ENCODE measurements at places on chromosomes 2 and 18.

DNA sequence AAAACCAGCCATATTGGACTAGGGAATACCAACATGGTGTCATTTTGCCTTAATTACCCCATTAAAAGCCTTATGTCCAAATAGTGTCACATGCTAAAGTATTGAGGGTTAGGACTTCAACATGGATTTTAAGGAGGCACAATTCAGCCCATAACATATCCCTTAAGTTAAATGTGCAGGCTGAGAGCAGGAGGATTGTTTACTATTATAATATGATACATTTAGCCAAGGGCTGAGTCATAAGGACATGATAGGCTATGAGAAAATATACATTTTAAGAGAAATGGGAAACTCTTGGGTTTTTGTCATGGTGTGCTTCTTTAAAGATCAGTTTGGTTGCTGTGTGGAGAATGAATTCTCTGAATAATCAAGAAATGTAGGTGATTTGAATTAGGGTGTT, 136.8 kb downstream of the RDH14 start:
- no peak for DNase-seq

- DNase-seq, result no peak
Measured at GRCh38 chr2:236781933-236782816, 212.6 kb downstream of the ACKR3 start.

GRCh38 chr18:7094427-7094826, 23.2 kb downstream of the LAMA1 start:
- no peak for DNase-seq

- peak; percentile 95 for DNase-seq
Measured at GRCh38 chr2:31446848-31447247, 32.3 kb upstream of the XDH start.

DNA sequence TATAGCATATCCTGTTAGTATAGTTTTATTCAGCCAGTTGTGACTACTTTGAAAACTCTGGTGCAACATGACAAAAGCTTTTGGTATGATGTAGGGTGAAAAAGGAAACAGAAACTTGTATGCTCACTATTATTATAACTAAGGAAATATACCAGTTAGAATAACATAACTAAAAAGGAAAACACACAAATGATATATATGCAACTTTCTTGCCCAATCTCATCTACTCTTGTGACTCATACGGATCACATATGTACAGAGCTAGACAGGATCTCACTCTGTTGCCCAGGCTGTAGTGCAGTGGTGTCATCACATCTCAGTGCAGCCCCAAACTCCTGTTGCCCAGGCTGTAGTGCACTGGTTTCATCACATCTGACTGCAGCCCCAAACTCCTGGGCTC, 12.4 kb upstream of the TLK1 start:
- peak; percentile 41 for DNase-seq

- DNase-seq, result peak; percentile 83
Measured at GRCh38 chr2:191318037-191318728, 73.0 kb downstream of the MYO1B start.

- no peak for DNase-seq
Measured at GRCh38 chr2:105834931-105835330, 90.2 kb downstream of the NCK2 start.

DNA sequence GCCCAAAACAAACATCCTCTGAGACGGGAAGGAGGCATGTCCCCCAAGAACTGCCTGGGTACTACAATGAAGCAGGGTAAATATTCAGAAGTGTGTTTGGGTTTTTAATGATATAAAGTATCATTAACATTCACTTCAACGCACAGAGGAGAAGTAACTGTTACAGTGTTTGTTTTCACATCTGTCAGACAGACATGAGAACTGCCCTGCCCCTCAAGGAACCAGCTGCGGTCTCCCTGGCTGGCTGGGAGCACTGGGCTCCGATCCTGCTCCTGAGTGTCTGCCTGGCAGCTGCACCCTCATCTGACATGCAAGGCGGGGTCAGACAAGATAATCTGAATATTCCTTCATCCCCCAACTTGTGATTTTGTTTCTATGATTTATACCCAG, 75.6 kb downstream of the MBP start:
- DNase-seq, result no peak

DNA sequence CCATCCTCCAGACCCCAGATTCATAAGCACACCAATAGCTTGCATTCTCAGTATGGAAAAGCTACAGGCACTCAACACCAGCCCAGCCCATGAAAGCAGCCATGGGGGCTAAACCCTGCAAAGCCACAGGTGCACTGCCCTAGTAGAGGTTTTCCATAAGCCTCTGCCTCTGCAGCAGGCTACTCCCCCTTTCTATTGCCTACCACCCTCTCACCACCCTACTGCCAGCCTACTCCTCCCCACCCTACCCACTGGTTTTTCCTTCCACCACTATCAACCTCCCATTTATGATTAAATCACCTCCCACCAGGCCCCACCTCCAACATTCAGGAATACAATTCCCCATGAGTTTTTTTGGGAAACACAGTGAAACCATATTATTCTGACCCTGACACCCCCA, 96.4 kb upstream of the TEKT4 start:
- DNase-seq, result no peak

DNA sequence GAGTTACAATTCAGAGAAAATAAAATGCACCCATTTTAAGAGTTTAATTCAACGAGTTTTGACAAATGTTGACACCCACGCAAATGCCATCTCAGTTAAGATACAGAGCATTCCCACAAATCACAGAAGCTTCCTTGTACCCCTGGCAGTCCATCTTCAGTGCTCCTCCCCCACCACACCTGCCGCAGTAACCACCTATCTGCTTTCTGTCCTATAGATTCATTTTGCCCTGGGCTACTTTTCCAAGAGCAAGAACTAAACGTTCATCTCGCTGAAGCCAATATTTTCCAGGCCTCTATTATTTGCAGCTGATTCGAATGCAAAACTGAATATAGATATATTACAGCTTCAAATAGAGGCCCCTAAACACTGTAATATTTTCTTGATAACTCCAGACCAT, 13.4 kb upstream of the HPCAL1 start:
- DNase-seq, result no peak

DNA sequence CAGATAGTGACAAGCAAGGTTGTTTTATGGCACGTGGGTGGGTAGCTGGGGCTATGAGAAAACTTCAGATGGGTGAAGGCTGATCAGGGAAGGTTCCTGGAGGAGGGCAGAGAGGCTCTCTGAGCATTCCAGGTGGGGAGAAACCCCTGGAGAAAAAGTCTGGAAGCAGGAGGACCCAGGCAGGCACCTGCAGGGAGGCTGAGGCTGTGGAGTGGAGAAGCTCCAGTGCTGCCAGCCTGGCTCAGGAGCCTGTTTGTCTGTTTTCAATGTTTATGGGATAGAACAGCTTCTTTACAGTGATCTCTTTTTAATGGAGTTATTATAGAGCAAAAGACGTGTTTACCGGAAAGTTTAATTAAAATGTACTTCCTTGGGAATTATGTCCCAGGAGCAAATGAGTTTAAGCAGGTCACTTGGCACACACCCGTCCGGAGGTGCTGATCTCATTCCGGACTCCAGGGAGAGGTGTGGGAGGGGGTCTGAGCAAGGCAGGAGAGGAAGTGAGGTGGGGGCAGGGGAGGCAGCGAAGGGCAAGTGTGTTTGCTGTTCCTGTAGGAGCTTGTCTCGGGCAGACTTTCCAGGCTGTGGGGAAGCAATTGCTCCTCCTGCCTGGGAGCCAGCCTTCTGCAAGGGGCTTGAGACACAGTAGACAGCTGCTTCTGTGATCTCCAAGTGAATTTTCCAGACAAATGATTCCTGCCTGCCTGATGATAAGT, 239.5 kb downstream of the MYCN start:
- no peak for DNase-seq

- DNase-seq, result no peak
Measured at GRCh38 chr2:221731432-221732145, 159.5 kb upstream of the EPHA4 start.

GRCh38 chr2:168348076-168348475, 100.7 kb upstream of the STK39 start:
- peak; percentile 42 for DNase-seq

DNA sequence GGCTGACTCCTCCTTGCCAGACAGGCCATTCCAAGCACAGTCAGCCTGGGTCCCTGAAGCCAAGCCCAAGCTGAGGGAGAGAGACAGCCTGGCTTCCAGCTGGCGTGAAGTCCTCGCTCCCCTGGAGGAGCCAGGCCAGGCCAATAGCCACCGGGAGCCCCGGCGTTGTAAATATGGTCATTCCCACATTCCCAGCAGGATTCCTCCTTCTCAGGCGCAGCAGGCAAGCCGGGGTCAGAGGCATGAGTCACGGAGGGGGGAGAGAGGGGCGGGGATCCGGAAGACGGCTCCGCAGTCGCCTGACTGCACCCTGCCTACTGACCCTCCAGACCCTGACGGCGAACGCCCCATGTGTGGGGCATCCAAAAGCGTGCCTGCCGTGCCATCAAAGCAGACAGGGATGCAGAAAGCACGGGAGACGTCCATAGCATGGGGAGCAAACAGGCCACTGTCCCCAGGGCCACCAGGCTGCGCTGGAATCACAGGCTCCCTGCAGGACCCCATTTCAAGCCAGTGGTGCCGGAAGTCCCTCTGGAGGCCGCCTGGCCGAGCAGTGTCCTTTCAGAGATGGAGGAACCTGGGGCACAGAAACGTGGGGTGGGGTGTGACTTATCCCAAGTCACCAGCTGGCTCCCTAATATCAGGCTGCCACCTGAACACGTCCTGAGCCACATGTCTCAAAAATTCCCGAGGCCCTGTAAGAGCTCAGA, 48.2 kb downstream of the TWIST2 start:
- DNase-seq, result peak; percentile 99

- DNase-seq, result peak; percentile 32
Measured at GRCh38 chr2:10432311-10433181, 15.6 kb downstream of the ODC1 start.

DNA sequence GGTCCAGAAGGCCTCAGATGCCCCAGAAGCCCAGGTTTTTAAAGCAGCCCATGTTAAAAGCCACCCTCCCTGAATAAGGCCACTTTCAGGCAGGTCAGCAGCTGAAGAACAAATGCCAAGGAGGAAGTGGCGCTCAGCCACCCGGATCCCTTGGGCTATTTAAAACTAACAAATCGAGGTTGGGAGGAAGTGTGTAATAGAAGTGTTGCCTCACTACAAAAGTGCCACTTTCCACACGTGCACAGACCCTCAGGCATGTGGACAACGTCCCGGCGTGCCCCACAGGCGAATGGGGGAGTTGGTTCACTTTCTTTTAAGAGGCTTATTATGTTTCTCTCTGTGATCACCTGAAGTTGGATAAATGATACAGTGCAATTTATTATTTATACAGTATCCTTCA, 173.8 kb upstream of the SALL3 start:
- DNase-seq, result no peak

DNA sequence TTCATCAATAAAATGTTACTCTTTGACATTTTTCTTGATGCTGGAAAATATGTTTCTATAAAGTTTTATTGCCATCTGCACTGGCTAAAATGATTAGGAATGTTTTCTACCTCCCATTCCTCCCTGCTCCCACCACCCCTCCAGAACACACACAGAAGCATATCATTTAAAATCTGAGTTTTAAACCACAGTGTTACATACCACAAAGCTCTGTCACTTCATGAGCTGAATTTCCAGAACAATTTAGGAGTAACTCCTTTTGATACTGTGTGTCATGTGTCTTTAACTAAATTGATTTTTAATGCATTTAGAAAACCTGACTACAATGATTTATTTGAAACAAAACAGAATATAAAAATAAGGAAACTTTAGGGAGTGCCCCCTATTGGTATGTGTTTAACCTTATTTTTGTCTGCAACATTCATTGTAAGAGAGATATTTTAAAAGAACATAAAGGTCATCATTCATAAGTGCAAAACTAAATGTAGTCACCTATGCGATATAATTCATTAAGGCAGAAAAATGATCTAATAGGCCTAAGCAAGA, 52.0 kb downstream of the FEZ2 start:
- DNase-seq, result peak; percentile 68

GRCh38 chr18:48133671-48134251, 203.3 kb upstream of the SMAD2 start:
- no peak for DNase-seq

- DNase-seq, result no peak
Measured at GRCh38 chr18:34965108-34965507, 76.1 kb upstream of the MAPRE2 start.

GRCh38 chr2:65514555-65515195, 82.3 kb upstream of the SPRED2 start:
- DNase-seq, result peak; percentile 61

GRCh38 chr18:31490387-31490786, 7.6 kb upstream of the DSG2 start:
- DNase-seq, result no peak

DNA sequence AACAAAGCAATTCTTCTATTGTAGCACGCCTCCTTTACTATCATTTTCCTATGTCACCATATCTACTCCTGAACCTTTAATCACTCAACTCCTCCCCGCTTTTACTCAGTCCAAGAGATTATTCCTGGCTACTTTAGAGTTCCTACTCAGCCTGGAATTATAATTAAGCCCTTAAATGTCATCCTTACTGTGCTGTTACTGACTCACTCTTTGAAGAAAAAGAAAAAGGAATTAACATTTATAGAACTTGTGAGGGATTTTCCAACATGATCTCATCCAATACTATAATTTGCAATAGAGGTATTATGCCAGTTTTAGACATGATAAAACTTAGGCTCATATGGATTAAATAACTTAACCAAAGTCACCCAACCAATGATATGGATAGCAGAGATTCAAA, 61.7 kb downstream of the CCDC88A start:
- peak; percentile 57 for DNase-seq

GRCh38 chr2:218387369-218388194, 5.5 kb downstream of the SLC11A1 start:
- peak; percentile 65 for DNase-seq

DNA sequence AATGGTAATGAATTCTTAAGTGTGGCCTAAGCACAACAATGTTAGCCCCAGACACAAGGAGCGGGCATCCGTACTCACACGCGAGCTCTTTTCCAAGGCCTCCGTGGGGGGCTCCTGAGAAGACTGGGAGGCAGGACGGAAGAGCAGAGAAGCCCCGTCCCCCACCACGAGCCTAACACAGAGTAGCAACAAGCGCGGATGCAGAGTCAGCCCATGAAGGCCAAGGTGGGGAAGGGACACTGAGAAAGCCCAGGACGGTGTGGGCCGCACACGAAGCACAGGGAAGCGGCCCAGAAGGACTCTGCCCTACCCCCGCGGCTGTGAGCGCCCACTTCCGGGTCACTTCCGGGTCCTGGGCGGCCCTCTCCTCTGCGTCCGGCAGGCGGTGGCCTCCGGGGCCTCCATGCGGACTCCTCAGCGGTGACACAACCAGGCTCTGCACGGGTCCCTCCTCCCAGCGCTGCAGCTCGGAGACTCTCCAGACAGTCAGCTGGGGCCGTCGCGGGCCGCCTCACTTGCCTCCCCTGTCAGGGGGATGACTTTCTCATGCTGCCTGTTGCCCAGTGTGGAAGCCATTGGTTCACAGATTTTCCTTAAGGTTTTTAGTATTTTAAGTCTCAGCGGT, 151.5 kb downstream of the MTCL1 start:
- no peak for DNase-seq

- no peak for DNase-seq
Measured at GRCh38 chr2:19352946-19353720, 5.3 kb downstream of the OSR1 start.

- peak; percentile 55 for DNase-seq
Measured at GRCh38 chr2:239881561-239882320, 143.4 kb downstream of the NDUFA10 start.

GRCh38 chr2:98013407-98014042, 17.8 kb upstream of the TMEM131 start:
- DNase-seq, result no peak

- DNase-seq, result no peak
Measured at GRCh38 chr2:218761795-218762194, 20.2 kb upstream of the CYP27A1 start.

All from EH (cell line).